NCI-H460 (cell line): ENCODE measurements at places on chromosomes 5 and 9.

GRCh38 chr5:136656811-136657210, 291.5 kb upstream of the TRPC7 start:
- no peak for DNase-seq

- no peak for DNase-seq
These were observed 69.7 kb downstream of the PHF2 start for GRCh38 chr9:93645921-93646639.

DNA sequence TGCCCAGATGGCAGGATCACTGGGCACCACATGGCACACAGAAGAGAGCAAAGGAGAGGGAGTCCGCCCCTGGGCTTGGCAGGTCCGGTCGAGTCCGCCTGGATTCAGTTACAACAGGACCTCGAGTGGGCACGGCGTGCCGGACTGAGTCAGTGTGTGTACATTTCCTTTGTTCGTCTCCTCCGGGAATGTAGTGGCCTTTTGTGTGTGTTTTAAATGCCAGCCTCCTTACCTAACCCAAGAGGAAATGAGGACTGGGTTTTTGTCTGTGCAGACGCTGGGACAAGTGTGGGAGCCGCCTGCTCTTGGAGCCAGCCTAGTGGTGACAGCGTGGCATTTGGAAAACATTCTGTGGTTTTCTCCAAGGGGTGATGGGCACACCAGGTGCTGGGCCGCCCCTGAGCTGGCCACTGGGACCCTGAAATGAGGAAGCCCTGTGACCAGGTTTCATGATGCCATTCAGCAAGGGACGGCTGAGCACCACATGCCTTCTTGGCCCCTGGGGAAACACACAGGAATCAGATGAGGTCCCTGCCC, 9.6 kb downstream of the NEK6 start:
- no peak for DNase-seq

- DNase-seq: no peak
These were observed 126.5 kb downstream of the RPS23 start for GRCh38 chr5:82151662-82152061.

DNA sequence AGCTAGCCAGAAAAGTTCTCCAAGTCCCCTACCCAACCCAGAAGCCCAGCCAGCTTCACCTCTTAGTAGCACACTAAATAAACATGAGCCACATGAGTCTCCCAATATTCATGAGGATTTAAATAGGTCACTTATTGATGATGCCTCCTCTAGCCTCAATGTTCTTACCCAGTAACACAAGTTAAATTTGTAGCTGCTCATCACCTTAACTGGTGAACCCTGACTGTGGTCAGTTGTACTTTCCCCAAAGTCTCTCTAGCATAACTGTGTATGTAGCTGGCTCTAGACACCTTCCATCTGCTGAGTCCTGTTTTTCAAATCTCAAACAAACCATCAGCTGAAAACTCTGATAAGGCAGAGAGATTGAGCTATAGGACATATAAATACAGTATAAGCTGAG, 100.3 kb upstream of the ELAVL2 start:
- DNase-seq: no peak

GRCh38 chr5:154498994-154499393, 21.0 kb upstream of the HAND1 start:
- DNase-seq: no peak

DNA sequence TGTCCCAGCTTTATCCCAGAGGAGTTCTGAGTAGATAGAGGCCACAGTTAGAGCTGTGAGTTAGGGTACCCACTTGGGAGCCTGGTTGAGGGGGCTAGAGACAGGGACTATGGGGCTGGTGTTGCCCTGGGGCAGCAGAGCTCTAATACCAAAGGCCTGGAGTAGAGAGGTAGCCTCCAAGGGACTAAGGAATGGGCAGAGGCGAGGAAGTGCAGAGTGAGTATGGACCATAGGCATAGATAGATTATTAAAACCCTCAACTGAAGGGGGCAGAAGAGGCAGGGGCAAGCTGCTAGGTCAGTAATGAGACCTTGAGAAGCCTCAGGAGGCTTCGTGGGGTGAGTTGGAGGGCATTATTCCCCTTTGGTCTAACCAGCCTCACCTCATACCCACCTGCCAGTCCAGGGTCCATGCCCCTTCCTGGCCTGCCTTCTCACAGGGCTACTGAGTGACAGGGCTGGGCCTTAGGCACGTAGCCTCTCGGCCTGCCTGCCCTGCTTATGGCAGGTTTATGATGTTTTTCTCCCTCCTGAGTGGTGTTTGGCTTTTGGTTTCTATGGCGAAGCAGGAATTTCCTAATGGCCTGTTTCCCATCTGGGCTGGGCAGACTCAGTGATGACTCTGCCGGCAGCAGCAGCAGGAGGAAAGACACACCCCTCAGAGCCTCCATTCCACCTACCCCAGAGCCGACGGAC, 8.0 kb downstream of the PDLIM4 start:
- no peak for DNase-seq

DNA sequence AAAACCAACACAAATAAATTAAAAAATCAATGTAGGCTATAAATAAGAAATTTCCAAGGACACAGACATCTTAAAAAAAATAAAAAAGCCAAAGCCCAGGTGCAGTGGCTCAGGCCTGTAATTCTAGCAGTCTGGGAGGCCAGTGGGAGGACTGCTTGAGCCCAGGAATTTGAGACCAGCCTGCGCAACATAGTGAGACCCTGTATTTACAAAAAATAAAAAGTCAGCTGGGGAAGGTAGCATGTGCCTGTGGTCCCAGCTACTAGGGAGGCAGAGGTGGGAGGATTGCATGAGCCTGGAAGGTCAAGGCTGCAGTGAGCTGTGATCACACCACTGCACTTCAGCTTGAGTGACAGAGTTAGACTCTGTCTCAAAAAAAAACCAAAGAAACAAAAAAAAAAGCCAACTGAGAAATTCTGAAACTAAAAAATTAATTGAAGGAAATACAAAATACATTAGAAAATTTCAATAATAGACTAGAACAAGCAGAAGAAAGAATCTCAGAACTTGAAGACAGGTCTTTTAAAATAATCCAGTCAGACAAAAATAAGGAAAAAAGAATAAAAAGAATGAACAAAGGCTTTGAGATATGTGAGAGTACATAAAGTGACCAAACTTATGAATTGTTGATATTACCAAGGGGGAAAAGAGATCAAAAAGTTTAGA, 149.5 kb upstream of the PANK3 start:
- no peak for DNase-seq

DNA sequence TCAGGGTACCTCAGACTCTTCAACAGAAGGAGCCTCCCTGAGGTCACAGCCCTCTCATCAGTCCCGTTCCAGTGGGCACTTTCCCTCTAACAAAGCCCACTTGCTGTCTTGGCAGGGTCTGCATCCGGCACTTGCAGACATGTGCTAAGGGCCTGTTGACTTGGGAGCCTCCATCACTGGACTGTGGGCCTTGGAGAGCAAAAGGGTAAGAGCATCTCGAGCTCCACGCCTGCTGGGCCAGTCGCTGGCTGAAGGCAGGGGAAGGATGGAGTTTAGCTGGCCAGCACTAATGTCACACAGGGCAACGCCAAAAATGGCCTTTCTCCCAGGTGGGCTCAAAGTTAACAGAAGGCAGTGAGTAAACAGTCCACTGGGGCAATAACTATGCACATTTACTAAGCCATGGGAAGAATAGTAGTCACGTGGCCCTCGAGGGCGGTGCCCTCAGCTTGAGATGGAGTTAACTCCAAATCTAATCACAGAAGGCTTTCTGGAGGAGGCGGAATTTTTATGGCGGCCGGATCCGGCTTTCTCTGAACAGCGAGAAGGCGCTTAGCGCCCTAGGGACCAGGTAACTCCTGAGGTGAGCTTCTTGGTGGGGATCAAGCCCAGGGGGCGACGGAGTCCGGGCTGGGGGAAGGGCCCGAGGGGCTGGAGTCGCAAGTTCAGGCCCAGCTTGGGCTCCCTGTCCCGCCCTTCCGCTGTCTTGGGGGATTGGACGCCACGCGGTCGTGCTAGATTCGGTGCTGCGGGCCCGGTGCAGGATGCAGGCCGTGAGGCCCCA, 2.0 kb upstream of the NSD1 start:
- DNase-seq: no peak

GRCh38 chr5:87354496-87354895, 58.2 kb downstream of the CCNH start:
- DNase-seq: no peak

DNA sequence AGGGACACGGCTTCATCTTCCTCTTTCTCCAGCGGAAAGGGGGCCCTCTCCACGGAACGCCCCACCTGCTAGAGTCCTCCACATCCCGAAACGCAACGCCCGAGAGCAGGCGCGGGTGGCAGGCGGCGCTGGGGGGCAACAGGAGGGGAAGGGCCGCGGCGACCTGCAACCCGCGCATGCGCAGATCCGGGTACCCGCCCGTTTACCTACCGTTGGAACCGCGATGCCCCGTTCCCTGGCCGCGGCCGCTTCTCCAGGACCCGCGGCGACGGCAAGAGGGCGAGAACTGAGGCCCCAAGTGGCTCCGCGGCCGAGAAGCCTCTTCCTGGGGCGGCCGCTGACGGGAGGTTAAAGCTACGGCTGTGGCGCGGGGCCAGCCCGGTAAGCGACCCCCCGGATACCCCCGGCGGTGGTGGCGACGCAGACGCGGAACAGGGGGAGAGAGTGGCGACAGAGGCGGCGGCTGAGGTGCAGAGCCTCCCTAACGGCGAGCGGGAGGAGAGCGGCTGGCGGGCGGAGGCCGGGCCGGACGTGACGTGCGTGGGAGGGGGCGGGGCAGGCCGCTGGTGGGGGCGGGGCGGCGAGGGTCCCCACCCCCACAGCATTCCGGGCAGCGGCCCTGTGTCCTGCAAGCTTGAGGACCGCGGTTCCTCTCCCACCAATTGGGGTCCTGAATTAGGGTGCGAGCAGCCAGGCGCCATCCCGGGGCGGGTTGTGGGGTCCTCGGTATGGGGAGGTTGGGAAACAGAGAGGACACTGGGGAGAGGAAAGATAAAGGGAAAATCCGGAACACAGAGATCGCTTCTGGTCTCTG, at the start of gene FAM13B:
Gene FAM13B (minus strand): TSS at position 508 of the 814 bp plus-strand sequence. CDS start 13,968 bp downstream, outside the sequence.
- peak; percentile 68 for DNase-seq

DNA sequence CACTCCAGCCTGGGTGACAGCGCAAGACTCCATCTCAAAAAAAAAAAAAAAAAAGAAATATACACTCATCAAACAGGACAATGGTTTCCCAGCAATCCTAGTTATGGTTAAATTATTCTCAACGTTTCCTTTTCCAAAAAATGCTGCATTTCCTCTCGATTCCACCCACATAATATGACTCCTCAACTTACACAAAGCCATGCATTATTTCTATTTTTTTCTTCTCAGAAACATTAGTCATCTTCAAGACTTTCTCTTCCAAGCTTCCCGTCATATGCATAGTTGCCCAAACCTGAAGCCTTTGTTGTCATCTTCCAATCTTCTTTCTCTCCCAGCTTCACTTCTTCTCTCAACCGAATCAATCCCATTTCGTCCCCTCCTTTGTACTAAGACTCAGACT, 61.4 kb upstream of the RANBP6 start:
- DNase-seq: no peak

DNA sequence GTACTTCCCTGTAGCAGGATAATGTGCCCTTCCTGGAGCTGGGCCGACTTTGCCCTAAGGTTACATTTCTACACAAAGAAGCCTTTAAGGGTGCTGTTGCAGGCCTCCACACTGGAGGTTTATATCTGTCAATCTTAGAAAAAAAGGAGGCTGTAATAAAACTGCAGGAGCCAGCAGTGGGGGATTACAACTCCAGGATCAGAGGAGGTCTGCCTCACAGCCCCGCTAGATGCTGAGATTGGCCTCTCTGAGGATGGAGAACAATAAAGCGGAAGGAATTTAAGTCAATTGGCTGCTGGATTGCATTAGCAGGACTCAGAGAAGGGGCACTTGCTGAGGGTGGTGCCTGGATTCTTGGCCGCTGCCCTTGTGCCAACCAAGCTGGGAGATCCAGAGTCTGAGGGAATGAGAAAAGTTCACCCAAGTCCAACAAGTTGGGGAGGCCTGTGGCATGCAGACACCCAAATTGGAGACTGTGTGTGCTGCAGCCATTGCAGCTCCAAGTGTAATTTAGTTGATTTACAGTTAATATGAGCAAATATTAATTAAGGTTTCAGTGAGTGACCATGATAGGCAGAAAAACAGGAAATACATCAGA, 99.0 kb upstream of the SSBP2 start:
- no peak for DNase-seq

DNA sequence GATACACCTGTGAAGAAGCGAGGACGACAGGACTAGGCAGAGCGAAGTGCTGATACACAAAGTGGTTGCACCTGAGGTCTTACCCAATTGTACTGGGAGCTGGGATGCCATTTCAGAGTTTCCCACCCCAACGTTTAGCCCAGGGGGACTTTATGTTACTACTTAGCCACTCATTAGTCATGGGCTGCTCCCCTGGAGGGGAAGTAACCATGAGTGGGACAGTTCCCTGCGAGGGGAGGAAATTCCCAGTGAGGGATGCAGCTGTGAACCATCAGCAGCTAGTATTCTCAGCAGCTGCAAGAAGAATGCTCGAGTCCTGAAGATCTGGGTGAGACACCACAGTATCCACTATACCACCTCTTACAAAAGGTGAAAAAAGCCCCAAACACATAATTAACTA, 93.7 kb upstream of the ACTBL2 start:
- no peak for DNase-seq

DNA sequence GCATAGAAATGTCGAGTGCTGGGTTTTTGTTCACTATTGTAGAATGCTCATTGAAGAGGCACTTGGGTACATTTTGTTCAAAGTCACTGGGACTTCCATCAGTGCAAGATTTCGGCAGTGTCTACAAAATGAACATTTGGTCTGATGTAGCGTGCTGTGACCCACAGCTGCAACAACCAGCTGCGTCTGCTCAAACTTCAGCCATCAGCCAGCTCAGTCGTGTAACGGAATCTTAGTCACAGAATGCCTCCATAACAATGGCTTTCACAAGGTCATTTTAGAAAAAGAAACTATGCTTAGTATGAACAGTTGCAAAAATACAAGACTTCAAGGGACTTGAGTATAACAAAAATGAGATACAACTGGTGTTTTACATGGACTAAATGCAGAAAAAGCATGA, 828.1 kb upstream of the GRAMD2B start:
- no peak for DNase-seq

DNA sequence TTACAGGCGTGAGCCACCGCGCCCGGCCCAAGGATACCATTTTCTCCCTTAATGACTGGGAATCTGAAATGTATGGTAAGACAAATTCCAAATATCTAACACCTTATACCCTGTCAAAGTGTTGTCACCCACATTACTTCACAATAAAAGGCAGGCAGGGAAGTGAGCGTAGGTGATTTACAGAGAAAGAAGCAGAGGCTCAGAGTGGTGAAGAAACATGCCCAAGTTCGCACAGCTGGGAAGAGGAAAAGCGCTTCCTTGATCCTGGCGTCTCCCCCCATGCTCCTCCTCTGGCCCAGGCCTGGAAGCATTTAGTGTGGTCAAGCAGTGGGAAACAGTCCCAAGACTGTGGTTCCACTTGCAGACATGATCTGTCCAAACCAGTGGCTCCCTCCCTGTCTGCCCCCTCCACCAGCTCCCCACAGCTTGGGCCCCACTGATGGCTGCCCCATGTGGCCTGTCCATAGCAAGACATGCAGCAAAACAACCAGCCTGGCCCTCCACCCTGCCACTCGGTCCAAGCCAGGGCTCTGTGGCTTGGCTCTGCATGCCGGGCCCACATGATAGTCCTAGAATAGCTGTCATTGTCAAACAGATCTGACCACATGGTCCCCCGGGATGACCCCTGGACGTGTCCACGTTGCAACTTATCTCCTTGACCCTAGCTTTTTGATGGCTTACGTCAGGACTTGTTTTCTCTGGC, 107.2 kb downstream of the TTLL11 start:
- no peak for DNase-seq

- DNase-seq: no peak
These were observed 90.5 kb downstream of the PCSK1 start for GRCh38 chr5:96342581-96342980.

GRCh38 chr5:74279244-74279643, 361.3 kb downstream of the ENC1 start:
- DNase-seq: no peak
